Choroid plexus epithelial cell (primary cell): ENCODE measurements at places on chromosomes 12 and 14.

DNA sequence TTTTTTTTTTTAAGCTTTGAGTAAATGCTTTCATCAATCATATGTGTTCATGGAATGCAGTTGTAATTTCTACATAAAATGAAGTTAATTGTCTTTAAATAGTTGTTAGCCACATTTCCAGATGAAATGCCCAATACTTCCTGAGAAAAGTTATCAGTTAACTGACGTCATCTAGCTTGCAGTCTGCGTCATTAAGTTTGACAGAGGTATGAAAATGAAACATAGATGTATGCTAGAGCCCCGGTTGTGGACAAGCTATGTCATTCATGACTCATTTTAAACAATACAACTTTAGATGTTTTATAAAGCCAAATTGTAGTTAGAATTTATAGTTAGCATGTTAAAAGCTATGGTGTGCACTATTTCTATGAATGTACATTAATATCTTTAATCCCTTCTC is 90.7 kb downstream of the PLEKHA5 start:
- peak; percentile 74 for DNase-seq

DNA sequence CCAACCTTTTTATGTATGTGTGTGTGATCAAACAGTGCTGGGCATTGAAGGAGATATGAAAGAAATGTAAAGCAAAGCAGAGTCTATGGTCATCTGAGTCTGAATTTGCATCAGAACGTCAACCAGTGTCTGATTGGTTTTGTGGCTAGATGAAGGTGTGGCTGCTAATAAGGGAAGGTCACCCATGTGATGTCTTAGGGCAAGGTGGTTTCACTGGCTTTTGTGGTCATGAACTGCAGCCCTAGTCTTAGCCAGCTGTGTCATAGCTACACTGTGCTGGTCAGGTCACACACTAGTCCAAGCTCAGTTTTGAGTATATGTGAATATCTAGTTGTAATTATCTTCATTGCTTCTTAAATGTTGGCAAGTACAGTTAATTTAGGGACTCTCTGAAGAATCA is 105.8 kb downstream of the TGFB3 start:
- DNase-seq = no peak

DNA sequence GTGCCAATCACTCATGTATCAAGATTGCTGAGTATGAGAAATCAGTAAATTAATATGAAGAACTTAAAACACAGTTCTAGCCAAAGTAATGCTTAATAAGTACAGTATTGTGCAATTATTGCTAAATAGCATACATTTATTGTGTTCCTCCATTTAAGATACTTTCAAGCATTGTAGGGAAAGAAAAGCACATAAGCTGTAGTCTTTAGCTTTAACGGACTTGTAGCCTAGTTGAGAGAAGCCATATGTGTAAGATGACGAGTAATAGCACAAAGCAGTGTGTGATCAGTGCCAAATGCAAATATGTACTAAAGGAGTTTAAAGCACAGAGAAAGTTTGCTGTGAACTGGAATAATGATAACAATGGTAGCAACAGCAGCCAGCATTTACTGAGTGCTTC is 38.1 kb downstream of the ETV6 start:
- DNase-seq = no peak

GRCh38 chr12:114166362-114166761 is 200.2 kb upstream of the RBM19 start:
- no peak for DNase-seq

- peak; percentile 58 for DNase-seq
Observed at GRCh38 chr12:110501399-110501751, 536 bp downstream of the VPS29 start.

DNA sequence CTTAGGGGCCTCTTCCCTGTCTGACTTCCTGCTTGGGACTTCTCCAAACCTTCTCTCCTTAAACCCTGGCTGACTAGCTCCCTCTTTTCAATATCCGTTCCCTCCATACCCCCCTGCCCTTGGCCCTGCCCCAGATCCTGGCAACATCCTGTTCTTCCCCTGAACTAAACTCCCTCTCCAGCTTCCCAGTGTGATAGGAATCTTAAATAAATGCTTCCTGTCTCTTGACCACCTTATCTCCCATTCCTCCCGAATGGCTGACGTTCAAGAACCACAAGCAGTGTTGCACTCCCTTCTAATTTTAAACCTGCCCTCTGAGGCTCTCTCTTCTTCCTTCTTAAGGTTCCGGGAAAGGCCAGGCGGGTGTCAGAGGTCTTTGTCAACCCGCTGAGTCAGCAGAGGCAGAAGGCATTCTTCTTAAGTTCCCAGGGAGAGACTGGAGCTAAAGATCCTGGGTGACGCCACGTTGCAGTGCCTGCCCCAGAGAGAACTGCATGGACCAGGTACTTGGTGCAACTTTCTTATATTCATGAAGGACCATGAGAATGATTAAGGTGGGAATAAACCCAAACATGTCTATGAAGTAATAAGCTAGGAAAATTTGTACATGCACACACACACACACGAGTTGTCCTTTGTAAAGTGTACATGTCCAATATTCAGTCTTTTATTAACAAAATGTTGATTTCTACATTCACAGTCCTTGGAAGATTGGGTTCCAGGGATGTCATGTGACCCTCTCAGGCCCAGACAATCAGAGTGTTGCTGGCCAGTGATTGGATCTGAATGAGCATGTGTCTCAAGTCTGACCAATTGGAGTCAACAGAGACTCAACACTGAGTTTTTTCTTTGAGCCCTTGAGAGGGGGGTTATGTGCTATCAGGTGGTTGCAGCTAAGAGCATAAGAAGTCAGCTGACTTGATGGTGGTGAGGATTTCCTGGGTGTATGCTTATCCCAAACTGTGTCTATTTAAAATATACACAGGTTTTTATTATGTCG is 420.2 kb upstream of the TBX3 start:
- DNase-seq = peak; percentile 94

- DNase-seq = no peak
Observed at GRCh38 chr12:55516391-55516790, 24.2 kb downstream of the OR6C68 start.

DNA sequence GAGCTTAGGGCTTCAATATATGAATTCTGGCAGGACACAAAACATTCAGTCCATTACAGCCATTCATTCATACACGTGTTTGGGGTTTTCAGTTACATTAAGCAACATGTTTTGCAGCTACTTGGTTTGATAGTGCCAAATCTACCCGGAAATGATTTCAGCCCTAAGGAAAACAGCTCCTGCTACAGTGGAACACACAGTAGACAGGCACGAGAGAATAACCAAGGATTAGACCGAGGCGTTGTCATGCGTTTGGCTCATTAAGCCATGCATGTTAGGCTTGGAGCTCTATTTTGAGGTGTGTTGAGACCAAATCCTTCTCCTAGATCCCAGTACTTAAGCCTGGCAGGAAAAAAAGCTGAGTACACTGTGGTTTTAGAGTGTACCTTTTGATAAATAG is 177.4 kb downstream of the PRKCH start:
- DNase-seq = peak; percentile 85

DNA sequence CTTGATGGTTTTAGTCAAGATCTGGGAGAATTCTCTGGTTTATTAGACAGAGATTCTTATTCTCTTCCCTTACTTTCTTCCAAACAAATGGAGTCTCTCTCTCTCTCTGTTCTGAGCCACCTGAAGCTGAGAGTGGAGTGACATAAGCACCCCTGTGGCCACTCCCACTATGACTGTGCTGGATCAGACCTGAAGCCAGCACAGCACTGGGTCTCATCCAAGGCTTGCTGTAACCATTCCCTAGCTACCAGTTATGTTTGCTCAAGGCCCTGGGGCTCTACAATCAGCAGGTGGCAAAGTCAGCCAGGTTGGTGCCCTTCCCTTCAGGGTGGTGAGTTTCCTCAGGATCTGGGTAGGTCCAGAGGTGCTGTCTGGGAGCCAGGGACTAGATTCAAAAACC is 568.5 kb downstream of the AACS start:
- no peak for DNase-seq

DNA sequence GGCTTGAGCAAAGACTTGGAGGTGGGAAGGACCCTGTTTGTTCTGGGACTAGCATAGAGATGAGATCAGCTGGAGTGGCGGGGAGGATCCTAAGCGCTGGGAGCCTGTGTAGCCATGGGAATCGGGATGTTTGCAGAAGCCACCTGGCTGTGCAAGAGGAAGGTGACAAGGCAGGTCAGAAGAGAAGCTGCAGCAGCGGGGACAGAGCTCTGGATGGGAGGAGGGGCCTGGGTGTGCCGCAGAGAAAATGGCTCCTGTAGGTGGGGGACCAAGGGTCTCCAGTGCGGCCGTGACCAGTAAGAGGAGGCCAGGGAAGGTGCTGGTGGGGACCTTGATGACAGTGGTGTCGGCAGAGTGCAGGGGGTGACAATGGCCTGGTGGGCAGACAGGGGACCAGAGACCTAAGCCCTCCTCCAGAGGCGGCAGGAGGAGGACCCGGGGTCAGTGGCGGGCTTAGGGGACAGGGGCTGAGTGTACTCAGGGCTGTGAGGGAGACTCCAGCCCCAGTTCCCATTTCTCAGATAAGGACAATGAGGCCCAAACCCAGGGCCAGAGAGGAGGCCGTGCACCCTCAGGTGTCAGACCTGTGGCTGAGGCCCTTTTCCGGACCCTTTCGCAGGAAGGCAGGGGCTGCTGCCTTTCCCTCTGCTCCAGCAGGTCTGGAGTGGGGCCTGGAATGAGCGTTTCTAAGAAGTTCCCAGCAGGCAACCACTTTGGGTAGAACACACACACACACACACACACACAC is 206.6 kb upstream of the RTL1 start:
- DNase-seq = no peak

GRCh38 chr12:95601091-95601961 is 50.0 kb upstream of the USP44 start:
- peak; percentile 9 for DNase-seq

DNA sequence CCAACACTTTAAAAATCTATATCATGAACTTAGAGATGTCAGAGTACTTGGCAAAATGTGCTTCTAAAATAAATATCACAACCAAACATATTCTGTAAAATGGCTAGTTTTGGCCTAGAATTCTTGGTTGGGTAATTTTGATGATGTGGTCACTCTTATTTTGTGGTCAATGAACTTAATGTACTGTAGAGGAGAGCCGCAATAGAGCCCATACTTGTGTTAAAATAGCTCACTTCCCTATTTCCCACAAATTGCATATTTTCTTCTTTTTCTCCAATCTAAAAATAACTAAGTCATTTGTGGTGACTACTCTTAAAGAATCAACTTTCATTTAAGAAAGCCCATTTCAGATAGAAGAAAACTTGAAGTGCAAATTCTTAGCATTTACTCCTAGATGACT is 619.4 kb downstream of the CCER1 start:
- DNase-seq = peak; percentile 9

- DNase-seq = no peak
Observed at GRCh38 chr14:51240804-51241380, 845 bp downstream of the TMX1 start.

DNA sequence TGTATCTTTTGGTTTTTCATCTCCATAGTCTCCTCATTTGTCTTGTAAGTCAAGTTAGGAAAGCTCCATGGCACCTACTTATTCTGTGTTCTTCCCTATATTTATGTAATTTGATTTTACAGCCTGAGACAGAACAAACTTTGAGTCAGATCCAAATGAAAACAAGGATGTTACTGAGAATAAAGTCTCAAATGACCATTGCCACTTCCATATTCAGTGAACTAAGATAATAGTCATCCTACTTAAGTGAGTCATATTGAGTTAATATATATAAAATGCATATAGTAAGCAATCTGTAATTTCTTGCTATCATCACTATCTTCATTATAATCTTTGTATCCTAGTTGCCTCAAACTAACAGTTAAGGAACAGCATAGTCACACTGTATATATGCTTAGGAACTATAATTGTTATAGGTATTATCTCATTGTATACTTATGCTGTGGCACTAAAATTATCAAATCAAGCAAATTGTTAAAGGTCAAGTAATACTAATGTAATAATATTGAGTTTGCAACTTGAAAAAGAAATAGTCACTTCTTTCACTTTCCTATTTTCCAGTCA is 30.8 kb downstream of the TMTC3 start:
- no peak for DNase-seq

GRCh38 chr12:75657831-75658230 is 146.4 kb upstream of the KRR1 start:
- DNase-seq = peak; percentile 2

DNA sequence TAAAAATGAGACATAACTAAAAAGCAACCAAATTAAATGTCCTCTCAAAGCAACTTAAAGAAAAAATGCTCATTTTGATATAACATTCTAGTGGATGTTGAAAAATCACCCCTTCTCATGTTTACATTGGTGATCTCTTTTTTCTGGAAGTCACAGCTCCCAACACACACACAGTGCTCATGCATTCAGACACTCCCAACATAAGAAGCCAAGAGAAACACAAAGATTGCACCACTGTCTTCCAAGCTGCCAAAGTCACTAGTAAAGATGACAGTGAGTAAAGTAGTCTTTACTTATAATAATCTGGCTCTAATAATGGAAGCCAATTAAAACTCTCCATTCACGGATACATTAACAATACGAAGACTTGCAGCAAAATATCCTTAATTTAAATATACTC is 218.4 kb downstream of the NTF3 start:
- DNase-seq = no peak

GRCh38 chr12:110744601-110745264 is 2.0 kb upstream of the PPP1CC start:
- DNase-seq = no peak

DNA sequence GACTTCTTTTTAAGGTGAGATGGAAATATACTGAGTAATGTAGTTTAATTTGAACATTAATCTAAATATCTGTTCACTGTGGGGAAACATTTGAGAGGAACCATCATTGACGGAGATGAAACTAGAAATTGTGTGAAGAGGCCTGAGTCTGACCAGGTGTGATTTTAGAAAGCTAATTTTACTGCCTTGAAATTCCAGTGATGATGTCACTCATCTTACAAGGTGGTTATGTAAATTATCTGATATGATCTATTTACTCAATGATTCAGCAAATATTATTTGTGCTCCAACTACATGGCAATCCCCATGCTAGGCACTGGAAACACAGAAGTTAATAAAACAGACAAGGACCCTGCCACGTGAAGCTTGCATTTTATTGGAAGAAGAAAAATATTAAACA is 435.7 kb upstream of the DCN start:
- no peak for DNase-seq

DNA sequence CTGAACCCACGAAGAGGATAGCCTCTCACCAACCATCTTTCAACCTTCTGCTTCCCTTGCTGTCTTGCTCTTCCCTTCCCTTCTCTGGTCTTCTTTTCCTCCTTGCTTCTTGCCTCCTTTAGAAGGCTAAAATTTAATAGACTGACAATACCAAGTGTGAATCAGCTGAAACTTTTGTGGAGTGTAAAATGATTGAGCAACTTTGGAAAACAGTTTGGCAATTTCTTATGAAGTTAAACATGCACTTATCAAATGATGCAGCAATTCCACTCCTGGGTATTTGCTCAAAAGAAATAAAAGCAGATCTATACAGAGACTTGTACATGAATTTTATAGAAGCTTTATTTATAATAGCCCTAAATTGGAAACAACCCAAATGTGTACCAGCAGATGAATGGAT is 3.3 kb upstream of the KRT86 start:
- peak; percentile 33 for DNase-seq

- no peak for DNase-seq
Observed at GRCh38 chr12:22969521-22969920, 344.6 kb downstream of the ETNK1 start.
